ENCODE measurements at places on chromosomes 2 and 18.

DNA sequence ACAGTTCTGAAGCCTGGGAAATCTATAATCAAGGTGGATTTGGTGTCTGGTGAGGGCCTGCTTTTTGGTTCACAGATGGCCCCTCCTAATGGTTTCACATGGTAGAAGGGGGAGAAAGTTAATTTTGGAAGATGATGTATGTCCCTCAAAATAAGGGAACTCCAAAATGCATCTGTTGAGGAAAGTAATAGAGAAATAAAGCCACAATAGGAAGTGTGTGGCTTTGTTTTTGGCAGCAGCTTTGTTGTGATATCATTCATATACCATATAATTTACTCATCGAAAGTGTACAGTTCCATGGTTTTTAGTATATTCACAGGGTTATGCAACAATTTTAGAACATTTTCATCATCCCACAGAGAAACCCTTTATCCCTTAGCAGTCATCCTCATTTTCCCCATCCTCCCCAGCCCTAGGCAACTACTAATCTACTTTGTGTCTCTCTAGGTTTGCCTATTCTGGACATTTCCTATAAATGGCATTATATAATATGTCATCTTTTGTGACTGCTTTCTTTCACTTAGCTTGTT is 274.0 kb upstream of the FAM98A start:
- DNase-seq: no peak

GRCh38 chr18:61896757-61897156 is 4.0 kb upstream of the RNF152 start:
- peak; percentile 21 for DNase-seq

- no peak for DNase-seq
Measured at GRCh38 chr2:237091779-237092436, 6.2 kb downstream of the COPS8 start.

- no peak for DNase-seq
Measured at GRCh38 chr2:36695746-36696415, 626 bp upstream of the VIT start.

DNA sequence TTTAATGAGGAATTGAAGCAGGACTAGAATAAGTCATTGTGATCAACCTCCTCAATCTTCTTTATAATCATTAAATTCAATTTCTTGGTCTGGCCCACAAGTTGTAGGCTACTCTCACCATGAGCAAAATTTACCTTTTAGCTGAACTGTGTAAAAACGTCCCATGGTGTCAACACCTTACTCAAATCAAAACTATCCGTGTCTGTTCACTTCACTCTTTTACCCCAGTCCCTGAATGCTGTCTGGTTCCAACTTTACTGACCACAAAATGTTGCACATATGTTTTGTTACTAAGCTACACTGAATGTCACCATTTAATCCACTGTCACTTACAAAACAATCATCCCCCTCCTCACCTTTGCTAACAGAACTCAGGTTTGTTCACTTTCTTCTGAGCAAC is 951.6 kb upstream of the SLC39A10 start:
- no peak for DNase-seq

- DNase-seq: no peak
Measured at GRCh38 chr2:98347298-98348065, 1.2 kb downstream of the CNGA3 start.

DNA sequence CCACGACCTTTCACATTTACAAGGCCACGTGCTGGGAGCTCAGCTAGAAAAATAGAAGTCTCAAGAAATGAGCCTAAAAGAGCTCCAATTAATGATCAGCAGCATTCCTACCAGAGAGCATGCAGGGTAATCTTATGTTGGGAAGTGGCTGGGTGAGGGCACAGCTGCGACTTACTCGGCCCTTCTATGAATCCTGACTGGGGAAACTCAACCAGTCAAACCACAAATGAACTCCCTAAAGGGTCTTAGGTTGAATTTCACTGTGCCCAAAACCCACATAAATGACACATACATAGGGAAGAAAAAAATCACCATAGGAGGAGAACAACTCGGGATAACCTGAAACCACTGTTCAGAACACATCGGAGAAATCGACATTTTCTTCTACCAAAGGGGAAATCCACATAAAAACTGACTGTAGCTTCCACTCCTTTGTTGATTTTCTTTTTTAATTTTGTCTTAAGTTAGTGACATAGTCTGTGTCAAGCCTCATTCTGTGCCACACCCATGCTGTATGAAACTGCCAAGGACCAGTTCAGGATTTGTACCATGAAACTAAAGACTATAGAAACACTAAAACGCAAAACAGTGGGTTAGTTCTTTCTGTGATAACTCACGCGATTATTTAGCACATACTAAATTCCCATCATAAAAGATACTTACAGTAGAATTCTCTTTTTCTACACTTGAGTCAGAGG is 54.7 kb downstream of the UXS1 start:
- DNase-seq: no peak

- DNase-seq: no peak
Measured at GRCh38 chr2:121192576-121192975, 92.4 kb downstream of the TFCP2L1 start.

GRCh38 chr2:160731415-160731814 is 237.8 kb upstream of the RBMS1 start:
- no peak for DNase-seq

DNA sequence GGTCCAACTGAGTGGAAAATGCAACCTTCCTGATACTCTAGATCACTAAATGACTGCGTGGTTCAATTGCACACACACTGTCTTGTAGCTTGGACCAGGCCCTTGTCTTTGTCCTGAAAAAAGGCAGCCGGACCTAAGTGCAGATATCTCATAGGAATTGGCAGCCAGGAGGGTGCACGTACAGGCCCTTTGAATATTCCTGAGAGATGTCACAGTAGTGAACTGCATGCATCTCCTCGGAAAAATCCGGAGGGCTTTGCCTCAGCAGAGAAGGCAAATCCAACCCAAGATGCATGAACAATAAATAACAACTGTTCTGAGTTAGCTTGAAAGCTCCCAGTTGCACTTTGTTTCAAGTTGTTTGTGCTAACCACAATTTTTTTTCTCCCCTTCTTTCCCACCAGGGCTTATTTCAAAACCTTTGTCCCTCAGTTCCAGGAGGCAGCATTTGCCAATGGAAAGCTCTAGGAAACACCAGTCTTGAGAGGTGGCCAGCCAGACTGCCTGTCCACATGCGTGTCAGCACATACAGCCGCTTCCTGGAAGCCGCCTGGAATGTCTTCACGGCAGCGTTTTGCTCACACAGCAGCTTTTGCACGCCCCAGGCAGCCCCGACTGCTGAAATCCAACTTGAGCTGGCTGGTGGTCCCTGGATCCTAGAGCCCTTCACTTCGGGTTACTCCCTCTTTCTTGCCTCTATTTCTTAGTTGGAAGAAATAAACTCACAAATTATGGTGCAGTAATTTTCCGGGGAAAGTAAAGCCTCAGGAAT is 54.4 kb upstream of the FOSL2 start:
- DNase-seq: peak; percentile 23

GRCh38 chr2:27264753-27265535 is 2.1 kb upstream of the SLC30A3 start:
- peak; percentile 30 for DNase-seq

DNA sequence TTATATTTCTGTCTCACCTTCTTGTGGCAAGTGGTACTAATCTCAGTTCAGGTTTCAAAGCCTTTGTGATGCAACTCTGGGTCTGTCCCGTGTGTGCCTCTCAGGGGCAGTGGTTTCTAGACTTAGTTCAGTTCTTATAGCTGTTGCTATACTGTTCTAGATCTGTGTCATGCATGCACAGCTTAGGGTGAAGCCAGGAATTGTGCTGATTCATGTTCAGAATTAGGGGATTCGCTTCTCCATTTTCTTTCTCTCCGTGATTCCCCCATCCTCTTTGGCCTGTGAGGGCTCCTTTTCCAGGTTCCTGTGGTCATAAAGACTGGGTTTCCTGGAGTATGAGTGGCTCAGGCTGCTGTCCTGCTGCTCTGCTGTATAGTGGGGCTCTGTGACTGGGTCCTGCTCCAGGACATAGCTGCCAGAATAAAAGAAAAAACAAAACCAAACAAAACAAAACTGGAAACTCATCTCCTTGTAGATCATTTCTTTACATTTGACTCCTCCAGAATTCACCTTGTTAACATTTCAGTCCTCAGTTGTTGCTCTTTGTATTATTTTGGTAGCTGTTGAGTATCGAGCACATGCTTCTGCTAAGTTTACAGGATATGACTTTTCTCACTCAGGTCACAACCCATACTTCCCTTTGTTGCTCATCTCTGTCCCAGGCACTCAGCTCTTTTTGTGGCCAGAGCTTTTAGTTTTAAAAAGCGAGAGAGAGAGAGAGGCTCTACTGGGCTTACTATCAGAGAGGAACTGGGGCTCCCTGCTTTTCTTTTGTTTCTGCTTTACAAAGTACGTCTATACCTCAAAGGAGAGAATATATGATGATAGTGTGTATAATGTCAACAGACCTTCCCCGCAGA is 34.2 kb downstream of the CERS6 start:
- DNase-seq: peak; percentile 26

DNA sequence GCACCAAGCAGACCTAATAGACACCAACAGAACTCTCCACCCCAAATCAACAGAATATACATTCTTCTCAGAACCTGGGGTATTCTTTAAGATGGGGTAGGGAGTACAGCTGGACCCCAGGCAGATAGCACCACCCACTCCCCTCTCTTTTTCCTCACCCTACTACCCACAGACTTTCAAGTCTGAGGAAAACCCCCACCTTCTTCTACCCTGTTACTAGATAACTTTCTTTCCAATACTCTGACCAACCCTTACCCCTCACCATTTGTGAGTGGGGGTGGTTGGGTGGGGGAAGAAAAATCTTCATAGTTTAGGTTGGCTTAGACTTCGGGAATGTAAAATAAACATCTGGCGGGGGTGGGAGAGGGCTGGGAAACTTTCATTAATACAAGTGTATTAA is 20.3 kb upstream of the ZBTB14 start:
- no peak for DNase-seq

GRCh38 chr2:215839309-215839708 is 174.0 kb downstream of the MREG start:
- no peak for DNase-seq

- no peak for DNase-seq
Measured at GRCh38 chr2:158667586-158667985, 127.5 kb upstream of the DAPL1 start.

DNA sequence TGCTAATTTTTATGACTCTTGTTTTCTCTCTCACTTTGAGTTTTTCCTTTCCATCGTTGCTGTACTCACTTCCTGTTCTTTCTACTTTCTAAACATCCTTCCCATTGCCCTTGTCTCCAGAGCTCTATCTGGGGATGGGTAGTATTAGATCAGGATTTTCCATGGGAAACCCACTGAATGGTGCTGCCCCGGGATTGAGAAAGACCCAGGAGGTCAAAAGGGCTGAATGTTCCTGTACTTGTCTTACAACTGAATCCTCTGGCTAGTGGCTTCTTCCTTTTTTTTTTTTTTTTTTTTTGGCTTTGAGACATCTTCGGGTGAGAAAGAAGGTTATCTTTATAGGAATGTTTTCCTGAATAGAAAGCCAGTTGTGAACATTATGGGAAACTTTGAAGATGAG is 364.8 kb upstream of the SLC14A2 start:
- DNase-seq: no peak

- no peak for DNase-seq
Measured at GRCh38 chr2:135662088-135662487, 79.6 kb upstream of the UBXN4 start.

DNA sequence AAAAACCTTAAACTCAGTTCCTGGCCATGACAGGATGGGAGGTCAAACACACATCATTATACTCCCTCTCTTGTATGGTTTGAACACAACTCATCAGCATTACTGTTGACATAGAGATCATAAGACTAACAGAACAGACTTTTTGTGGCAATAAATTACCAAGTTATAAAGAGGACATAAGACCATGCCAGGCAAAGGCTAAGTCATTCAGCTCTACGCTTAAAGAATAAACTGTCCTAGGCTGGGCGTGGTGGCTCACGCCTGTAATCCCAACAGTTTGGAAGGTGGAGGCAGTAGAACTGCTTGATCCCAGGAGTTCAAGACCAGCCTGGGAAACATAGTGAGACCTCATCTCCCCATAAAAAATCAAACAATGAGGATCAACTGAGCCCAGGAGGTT is 16.4 kb downstream of the NLRC4 start:
- no peak for DNase-seq

GRCh38 chr2:234839285-234839684 is 112.5 kb upstream of the SH3BP4 start:
- peak; percentile 46 for DNase-seq

- DNase-seq: no peak
Measured at GRCh38 chr18:11663439-11664029, 25.5 kb upstream of the GNAL start.

GRCh38 chr2:26653207-26654060 is 12.3 kb upstream of the CIB4 start:
- DNase-seq: no peak

- DNase-seq: no peak
Measured at GRCh38 chr18:11791131-11791530, 60.1 kb upstream of the CHMP1B start.

GRCh38 chr18:44837482-44838180 is 156.9 kb downstream of the SETBP1 start:
- DNase-seq: no peak

- DNase-seq: no peak
Measured at GRCh38 chr2:187442378-187442777, 5.7 kb downstream of the CALCRL start.

GRCh38 chr2:17226941-17227490 is 291.2 kb downstream of the RAD51AP2 start:
- no peak for DNase-seq

GRCh38 chr2:106158871-106159270 is 35.2 kb downstream of the UXS1 start:
- no peak for DNase-seq

DNA sequence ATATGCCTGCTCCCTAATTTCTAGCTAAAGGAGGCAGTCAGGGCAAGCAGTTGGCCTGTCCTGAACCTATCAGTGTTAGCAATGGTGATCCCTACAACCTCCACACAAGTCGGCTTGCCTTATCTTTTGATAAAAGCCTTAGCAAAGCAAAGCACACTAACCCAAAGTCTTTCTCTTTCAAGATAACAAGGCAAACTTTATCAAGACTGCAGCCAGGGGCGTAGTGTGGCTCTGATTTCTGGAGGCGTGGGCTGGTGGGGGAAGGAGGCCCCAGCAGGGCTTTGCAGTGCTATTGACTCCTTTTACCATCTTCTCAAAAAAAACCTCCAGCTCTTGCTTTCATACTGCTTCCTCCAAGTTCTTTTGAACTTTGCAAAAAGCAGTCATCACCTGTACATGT is 40.2 kb upstream of the LAMA1 start:
- no peak for DNase-seq

- no peak for DNase-seq
Measured at GRCh38 chr2:225041207-225041850, 939 bp downstream of the DOCK10 start.

DNA sequence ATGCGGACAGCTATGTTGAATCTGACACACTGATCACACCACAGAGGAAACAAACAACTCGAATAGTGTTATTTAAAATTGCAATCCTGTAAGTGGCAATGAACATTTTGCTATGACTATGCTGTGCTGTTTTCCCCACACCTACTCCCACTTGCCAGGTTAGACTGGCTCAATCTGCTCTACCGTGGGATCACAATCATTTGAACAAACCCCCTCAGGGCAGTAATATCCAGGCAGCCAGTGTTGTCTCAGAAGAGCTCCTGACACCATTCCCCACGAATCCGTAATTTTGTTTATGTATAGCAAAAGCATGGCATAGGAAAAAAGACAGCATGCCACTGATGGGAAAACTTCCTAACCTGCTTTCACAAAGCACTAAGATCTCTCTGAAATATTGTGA is 284.3 kb downstream of the ERBB4 start:
- DNase-seq: no peak
